ENCODE measurements at places on chromosomes 11 and 22. TPM values are rescaled to one million over a fixed set of nuclear protein-coding genes. Genes with fewer than 3 reads are reported as not detected.

DNA sequence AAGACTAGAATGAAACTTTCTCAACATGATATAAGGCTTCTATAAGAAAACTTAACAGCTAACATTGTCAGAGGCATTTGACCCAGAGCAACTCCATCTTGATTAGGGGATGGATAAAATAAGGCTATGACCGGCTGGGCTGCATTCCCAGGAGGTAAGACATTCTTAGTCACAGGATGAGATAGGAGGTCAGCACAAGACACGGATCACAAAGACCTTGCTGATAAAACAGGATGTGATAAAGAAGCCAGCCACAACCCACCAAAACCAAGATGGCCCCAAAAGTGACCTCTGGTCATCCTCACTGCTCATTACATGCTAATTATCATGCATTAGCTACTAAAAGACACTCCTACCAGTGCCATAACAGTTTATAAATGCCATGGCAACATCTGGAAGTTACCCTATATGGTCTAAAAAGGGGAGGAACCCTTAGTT, 135.2 kb downstream of the TTC28 start:
- DNase-seq: no peak

GRCh38 chr11:70407814-70408213, 9.5 kb downstream of the CTTN start:
- no peak for DNase-seq

DNA sequence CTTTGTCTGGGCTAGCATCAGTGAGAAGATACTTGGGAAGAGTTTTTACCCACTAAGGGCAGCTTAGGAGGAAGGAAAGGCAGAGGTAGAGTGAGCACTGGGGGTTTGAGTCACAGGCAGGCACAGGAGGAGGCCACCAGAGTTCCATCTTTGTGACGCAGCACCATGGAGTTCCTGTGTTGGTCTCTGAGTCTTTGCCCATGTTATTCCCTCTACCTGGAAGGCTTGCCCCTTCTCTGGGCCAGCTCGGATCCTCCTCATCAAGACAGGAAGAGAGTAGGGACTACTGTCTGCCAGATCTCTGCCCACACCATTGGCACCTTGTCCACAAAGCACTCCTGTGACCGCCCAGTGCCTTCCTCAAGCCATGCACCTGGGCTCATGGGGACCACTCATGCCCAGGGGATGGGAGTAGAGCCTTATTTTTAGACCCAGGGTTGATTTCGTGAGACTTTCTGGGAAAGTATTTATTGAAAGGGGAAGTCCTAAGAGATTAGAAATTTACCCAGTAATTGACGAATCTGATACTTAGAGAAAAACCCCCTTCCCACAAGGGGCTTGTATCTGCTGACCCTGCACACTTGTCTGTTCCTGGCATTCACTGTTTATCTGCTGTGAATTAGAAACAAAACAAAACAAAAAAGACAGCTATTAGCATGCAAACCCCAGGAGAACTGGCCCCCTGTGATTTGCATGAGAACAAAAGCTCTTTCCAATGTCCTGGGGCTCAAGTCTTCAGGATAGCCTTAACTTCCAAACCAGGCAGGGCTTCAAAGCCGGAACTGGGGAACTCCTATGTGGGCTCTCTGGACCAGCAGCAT, 35.9 kb upstream of the MYEOV start:
- no peak for DNase-seq

Gene SMARCB1
- 60.1 TPM for total RNA-seq

Gene MAPK8IP1
- 7.4 TPM for total RNA-seq

All from heart right ventricle (tissue), 16 donors.